ENCODE measurements at places on chromosomes 12 and 14. TPM values are rescaled to one million over a fixed set of nuclear protein-coding genes. Genes with fewer than 3 reads are reported as not detected.

PTMS gene
- 225 TPM for total RNA-seq

CMA1 gene
- not detected for total RNA-seq

MPHOSPH9 gene
- 24.1 TPM for total RNA-seq

ATG14 gene
- total RNA-seq, result 14.7 TPM

ALDH2 gene
- 110 TPM for total RNA-seq

C14orf180 gene
- total RNA-seq, result 8.4 TPM

SIVA1 gene
- 373 TPM for total RNA-seq

RHEBL1 gene
- 4.3 TPM for total RNA-seq
